ENCODE measurements at places on chromosomes 13 and 19.

DNA sequence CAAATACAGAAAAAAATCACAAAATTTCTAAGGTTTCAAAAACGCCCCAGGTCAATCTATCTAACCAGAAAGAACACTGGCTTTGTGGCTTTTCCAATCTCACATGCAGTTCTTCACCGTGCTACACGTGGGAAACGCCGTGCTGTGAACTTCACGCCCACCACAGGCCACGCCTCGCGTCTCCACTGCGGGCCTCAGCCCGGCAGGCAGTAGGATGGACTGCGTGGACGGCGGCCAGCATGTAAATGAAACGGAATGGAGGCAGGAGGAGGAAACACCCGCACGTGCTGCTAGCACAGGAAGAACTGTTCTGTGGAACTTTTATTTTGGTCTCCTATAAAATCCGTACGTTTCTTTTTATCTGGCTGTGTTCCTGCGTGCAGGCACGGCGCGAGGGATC is 23.8 kb downstream of the ZNF787 start:
- DNase-seq, result no peak

DNA sequence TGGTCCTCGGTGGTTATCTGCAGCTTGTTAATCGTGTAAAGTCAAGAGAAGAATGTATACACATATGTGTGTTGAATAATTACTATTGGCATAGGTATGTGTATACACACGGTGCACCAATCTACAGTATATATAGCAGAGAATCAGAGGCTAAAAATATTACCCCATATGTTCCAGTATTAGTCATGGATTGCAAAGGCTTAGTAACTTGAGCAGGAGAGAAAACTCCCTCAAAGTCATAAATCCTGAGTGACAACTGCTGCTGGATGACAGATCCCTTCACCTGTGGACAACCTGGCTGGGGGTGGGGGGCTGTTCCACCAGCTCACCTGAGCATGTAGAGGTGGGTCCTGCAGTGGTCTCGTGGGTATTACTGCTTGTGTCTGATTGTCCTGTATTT is 185.0 kb downstream of the ZNF536 start:
- no peak for DNase-seq

- DNase-seq, result no peak
These were observed 8.1 kb downstream of the PTGIR start for GRCh38 chr19:46616631-46617322.

- DNase-seq, result no peak
These were observed 133.5 kb upstream of the MIR17HG start for GRCh38 chr13:91214031-91214430.

GRCh38 chr13:98273824-98274742 is 97.0 kb upstream of the RNF113B start:
- no peak for DNase-seq

- DNase-seq, result no peak
These were observed 977.3 kb downstream of the UQCRFS1 start for GRCh38 chr19:28235606-28236125.

DNA sequence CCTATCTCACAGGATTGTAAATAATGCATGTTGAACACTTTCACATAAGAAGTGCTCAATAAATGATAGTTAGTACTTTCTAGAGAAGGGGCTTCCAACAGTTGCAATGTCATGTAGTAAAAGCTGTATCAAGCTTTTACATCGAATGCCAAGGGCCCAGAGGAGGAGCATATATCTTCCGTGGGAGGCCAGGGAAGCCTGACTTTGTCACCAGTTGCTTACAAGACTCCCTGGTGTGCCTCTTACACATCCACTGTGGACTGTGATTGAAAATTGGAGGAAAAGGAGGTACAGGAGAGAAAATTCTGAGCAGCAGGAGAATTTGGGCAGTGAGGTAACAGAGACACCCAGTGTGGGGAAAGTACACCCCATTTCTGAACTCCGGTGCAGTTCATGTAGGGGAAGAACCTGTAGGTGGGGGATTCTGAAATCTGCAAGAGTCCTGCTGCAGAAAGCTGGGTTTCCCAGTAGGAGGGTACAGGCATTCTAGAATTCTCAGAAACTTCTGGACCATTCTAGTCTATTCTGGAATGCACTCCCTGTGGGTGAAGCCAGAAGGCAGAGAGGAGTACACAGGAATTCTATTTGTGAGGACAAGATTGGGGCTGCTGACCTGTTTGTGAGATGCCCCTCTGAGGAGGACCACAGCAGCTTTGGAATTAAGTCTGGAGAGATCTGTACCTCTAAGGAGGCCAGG is 54.0 kb downstream of the ALOX5AP start:
- no peak for DNase-seq

DNA sequence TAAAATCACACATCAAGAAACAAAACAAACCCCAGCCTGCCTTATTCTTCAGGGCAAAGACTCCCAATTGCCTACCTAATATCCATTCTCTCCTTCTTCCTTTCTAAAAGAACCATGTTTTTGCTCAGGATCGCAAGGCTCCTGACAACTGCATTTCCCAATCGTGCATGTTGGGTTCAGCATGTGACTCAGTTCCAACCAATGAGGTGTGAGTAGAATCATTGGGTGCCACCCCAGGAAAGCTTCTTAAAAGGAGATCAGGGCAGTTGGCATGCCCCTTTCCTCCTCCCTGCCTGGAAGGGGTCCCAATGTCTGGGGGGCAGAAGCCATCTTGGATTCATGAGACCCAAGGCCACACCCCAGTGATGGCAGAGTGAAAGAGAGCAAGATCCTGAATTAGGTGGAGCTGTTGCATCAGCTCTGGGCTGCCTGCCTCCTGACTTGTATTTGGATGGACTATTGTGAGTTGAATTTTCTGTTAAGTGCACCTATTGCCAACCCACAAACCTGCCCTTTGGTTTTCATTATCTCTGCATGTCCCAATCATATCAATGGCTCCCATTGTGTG is 26.0 kb upstream of the UBAC2 start:
- no peak for DNase-seq

DNA sequence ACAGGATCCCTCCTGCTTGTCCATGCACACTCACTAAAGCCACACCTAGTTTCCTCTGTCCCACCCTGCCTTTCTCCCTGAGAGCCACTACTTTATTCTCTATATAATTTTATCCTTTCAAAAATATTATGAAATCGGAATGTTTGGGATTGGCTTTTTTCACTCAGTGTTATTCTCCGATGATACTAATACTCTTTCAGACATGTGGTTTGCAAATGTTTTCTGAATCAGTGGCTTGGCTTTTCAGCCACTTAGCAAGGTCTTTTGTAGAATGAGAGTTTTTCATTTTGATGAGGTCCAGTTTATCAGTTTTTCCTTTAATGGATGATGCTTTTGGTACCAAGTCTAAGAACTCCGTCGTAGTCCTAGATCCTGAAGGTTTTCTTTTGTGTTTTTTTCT is 11.6 kb downstream of the SPATA13 start:
- no peak for DNase-seq

DNA sequence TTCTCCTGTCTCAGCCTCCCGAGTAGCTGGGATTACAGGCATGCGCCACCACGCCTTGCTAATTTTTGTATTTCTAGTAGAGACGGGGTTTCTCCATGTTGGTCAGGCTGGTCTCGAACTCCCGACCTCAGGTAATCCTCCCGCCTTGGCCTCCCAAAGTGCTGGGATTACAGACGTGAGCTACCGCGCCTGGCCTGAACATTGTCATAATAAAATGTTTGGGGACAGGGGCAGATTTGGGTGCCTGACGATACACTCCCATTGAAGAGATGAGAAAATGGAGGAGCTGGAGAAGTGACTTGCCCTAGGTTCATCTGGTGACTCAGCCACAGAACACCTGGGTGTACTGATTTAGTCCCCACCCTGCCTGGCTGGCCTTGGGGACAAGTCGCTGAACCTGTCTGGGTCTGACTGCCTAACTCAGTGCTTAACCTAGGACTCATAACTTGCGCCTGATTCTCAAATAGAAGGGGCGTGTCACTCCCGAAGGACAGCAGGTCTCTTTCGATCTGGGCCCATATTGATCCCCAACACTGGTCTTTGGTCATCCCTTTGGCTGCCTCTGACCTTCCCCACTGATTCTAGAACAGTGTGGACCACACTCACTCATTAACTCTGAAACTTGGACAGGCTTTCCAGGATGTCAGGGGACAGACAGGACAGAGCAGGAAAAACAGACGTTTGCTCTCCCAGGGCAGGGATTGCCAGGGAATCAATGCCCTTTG is 7.6 kb upstream of the BICRA start:
- no peak for DNase-seq

GRCh38 chr13:46609052-46609451 is 56.1 kb downstream of the LRCH1 start:
- DNase-seq, result no peak

DNA sequence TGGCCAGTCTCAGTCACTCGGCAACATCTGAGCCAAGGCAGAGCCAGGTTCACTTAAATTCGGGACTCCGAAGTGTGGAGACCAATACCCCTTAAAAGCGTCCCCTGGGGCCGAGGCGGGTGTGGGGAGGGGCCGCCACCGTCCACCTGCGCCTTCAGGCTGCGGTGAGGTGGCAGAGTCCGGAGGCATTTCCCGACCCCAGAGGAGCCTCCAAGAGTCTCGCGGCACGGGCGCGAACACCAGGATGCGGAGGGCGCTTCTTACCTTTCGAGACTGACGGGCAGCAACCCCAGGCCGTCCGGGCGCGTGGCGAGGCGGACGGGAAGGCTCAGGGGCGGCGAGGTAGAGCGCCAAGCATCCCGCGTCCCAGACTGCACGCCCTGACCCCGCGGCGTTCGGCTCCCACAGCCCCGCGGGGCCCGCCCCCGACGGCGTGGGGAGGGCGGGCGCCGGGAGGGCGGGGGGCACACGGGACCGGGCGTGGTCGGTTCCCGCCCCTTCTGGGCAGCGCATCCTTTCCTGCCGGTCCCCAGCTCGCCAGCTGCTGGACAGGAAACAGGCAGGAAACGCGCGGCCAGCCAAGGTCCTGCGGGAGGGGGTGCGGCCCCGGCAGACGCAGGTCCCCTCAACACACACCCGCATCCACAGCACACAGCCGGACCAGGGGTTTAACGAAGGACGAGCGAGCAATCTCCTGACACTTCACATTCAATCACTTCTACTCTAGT is at the start of gene THSD1:
THSD1 (minus strand) TSS at position 406 of the 728 bp plus-strand sequence. CDS start 3,572 bp downstream, outside the sequence.
- DNase-seq, result no peak

- DNase-seq, result no peak
These were observed 22.4 kb upstream of the RGCC start for GRCh38 chr13:41434831-41435520.

DNA sequence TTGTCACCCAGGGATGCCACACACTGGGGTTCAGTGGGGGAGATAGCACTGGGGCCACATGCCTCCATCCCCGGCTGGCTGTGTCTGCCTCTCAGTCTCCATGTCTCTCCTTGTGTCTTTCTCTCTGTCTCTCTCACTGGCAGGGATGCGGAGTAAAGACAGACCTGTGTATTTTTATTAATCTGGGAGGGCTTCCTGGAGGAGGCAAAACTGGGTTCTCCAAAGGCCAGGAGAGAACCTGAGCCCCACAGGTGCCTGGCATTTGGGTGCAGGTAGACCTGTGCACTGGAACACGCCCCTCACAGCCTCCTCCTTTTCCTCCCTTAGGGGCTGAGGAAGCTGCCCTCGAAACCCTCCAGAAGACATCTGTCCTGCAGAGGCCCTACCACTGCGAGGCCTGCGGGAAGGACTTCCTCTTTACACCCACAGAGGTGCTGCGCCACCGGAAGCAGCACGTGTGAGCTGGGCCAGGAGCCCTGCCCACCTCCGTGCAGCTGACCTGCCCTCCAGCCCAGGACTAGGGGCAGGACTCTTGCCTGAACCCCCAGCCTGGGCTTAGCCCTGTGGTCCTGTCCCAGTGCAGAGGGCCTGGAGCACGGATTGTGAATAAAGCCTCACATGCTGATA is 32.7 kb downstream of the DHX34 start:
- DNase-seq, result no peak

- DNase-seq, result no peak
These were observed 106.1 kb upstream of the DOCK9 start for GRCh38 chr13:99083981-99084380.

DNA sequence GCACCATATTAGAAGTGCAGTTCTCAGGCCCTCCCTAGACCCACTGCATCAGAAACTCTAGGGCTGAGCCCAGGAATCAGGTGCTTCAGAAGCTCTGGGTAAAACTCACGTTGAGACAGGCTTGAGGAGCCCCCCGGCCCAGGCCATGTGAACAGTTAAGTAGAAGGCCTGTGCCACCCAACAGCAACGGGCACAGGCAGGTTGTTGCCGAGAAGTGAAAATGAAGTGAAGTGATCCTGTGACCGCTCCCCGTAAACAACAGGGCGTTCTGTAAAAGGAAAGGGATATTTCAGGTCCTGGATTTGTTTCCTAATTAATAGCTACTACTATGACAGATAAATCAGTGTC is 128.8 kb downstream of the ATP11A start:
- no peak for DNase-seq

- no peak for DNase-seq
These were observed 101.2 kb downstream of the LHFPL6 start for GRCh38 chr13:39501702-39502324.

DNA sequence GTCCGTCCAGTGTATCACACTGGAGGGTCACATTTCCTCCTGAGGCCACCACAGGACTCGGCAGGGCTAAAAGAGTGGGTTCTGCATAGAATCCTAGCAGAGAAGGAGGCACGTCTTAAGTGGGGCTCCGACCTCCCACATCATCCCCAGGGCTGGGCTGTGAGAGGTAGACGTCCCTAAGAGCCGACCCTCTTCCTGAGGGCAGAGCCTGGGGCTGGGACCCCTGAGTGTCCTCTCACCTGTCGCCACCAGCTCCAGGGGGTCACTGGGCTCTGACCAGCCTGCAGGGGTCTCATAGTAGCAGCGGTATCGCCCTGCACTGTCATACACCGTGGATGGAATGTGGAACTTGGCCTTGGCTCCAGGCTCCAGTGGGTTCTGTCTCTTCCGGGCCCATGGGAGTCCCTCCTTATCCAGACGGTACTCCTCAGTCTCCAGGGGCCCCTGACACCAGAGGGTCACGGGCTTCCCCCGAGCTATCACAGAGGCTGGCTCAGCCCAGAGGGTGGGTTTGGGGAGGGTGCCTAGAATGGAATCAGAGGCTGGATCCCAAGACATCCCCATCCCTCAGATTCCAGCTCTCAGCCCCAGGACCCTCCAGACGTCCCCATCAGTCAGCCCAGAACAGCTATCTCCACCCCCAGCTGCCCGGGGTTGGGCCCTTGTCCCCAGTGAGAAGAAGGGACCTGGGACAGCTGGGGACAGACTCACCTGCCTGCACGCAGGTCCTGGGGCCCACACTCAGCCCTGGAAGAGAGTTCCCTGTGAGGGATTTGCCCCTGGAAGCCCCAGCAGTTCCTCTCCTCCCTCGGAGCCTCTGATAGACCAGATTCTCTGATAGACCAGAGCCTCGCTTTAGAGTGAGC is 590 bp downstream of the LILRB5 start:
- DNase-seq, result no peak

DNA sequence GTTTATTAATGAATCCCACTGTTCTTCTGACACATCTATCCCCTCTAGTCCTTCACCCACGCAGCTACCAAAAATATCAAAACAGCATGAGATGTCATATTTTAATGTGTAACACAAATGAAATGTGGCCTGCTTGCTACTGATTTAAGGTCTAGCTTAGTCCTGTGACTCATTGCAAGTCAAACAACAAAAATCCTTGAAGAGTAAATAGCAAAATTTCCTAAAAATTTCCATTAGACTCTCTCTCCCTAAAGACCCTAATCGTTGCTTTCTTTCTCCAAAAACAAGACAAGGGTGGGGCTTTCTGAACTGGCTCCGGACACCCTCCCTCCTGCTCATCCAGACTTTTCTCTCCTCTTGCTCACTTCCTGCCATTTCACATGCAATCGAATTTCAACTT is 99.9 kb upstream of the IPO5 start:
- no peak for DNase-seq

- DNase-seq, result no peak
These were observed 184.7 kb downstream of the COG6 start for GRCh38 chr13:39840201-39840600.
